ENCODE measurements at places on chromosomes 3 and 15.

- peak; percentile 95 for DNase-seq
Measured at GRCh38 chr15:68795298-68795848, 25.3 kb downstream of the ANP32A start.

GRCh38 chr3:150059241-150059640 is 88.5 kb upstream of the PFN2 start:
- no peak for DNase-seq

GRCh38 chr3:55461896-55462295 is 25.2 kb downstream of the WNT5A start:
- DNase-seq, result no peak

DNA sequence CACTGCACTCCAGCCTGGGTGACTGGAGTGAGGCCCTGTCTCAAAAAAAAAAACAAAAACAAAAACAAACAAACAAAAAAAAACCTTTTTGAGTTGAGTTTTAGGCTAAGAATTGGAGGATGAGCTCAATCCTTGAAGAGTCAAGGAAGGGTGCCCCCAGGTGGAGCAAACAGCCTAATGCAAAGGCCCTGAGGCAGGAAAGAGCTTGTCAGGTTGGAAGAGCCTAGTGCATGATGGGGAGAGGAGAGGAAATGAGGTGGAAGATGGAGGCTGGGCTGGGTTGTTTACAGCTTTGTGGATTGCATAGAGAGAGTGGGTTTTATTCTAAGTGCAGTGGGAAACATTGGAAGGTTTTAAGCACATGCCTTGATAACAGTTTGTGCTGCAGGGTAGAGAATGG is 2.1 kb upstream of the SNX22 start:
- no peak for DNase-seq

- DNase-seq, result no peak
Measured at GRCh38 chr3:26118165-26118564, 328.3 kb downstream of the OXSM start.

DNA sequence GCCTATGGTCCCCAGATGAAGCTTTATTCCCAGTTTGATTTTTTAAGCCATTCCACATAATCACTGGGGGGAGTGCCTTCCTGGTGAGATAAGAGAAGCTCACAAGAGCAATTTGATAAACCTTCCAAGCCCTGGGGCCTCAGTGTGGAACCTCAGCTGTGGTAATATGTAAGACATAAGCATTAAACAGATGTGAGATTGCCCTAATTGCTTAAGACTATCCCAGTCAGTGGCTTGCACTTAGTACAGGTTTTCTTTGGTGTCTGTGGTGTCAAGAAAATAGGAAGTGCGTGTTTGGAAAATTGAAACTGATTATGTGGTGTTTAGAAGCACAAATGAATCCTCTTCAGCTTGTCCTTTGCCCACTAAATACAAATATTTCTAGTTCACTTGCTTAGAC is 54.3 kb downstream of the LRRN1 start:
- DNase-seq, result no peak

DNA sequence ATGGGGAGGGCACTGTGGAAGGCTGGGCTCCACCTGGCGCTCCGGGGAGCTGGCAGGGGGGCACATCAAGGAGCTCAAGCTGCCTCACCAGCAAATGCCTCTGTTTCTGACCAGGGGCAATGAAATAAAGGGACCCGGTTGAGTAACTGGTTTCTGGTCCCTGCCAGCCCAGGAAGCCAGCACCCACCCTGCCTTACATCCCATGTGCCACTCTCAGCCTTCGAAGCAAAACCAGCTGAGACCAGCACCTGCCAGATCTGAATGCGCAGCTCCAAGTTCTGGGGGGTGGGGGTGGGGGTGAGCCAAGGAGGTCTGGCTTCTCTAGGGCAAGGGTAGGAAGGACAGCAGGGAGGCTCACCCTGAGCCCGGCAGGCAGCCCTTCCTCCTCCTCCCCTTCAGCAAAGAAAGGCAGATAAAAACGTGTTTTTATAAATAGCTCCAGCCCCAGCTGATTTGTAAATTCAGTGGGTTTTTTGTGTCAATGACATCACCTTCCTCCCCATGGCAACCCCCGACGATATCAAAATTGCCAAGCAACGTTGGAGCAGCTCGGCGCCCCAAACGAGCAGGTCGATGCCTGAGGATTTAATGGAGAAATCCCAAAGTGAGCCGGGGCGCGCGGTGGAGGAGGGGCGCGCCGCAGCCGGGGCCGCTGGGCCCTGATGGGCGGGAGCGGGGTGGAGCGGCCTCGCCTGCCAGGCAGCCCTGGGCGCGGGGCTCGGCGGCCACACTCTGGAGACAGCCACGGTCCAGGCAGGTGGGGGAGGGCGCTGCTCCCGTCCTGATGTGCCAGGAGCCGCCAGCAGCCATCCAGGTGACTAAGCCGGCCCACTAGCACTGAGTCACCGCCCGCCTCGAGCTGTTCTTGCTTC is at the start of gene PAK6:
Gene PAK6, plus strand, starts transcription at position 532 of the 872 bp plus-strand sequence. CDS start 25,723 bp downstream, outside the sequence.
- DNase-seq, result peak; percentile 85

DNA sequence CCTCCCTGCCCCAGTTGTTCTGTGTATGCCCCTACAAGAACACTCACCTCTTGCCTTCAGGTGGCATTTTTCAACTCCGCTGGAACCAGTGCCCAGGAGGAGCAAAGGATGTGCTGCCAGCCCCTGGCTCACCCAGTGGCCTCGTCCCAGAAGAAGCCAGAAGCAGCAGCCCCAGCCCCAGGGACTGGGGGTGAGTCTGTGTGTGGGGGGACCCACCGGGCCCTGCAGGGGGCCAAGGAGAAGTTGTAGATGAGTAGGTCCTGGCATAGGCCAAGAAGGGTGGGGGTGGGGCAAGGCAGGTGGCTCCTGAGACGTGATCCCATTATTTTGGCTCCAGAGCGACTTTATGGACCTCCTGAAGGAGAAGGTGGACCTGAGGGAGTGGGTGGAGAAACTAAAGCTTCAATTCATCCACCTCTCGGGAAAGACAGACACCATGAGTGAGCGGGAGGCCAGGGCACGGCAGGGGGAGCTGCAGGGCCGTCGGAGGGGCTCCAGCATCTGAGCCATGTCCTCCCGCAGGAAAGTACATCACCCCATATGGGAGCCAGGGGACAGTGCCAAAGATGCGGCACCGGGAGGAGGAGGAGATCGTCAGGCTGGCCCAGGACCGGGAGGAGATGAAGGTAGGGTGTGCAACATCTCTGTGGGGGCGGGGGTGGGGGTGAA is 29.3 kb downstream of the NGRN start:
- DNase-seq, result no peak

GRCh38 chr3:169215461-169216352 is 447.8 kb downstream of the MECOM start:
- no peak for DNase-seq

- DNase-seq, result no peak
Measured at GRCh38 chr15:79084308-79084968, 6.1 kb downstream of the RASGRF1 start.

GRCh38 chr3:37243820-37244748 is 69.7 kb upstream of the LRRFIP2 start:
- DNase-seq, result no peak

GRCh38 chr3:105523501-105523900 is 156.8 kb downstream of the ALCAM start:
- DNase-seq, result no peak

DNA sequence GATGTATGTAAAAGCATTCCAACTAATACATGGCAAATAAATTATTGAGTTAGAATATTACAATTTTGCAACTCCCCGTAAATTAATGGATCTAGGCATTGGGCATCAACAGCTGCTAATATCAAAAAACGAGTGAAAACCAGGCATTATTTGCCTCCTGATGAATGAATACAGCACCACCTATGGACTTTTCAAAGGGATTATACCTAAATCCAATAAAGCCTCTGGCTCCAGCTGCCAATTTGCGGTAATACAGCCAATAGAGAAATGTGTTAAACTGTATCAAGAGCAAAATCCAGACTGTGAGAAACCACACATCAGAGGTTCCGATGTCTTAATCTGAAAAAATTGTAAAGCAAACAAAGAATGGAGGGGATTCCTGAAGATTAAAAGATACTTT is 16.3 kb upstream of the A4GNT start:
- DNase-seq, result no peak

DNA sequence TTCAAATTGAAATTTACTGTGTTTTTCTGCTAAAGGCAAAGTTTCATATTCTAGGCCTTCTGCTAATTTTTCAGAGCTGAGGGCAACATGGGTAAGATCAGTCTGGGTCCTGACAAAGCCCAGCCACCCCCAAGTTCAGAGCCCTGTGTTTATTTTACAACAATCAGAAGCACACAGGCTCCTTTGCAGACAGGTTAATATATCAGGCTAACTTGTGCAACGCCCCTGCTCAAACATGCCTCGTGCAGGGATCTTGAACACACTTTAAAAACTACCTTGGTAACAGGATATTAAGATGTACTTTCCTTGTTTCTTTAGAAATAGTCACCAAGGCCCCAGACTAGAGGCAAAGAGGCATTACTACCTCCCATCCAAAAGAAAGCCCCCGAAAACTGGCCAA is 64.0 kb downstream of the POLR2M start:
- no peak for DNase-seq

DNA sequence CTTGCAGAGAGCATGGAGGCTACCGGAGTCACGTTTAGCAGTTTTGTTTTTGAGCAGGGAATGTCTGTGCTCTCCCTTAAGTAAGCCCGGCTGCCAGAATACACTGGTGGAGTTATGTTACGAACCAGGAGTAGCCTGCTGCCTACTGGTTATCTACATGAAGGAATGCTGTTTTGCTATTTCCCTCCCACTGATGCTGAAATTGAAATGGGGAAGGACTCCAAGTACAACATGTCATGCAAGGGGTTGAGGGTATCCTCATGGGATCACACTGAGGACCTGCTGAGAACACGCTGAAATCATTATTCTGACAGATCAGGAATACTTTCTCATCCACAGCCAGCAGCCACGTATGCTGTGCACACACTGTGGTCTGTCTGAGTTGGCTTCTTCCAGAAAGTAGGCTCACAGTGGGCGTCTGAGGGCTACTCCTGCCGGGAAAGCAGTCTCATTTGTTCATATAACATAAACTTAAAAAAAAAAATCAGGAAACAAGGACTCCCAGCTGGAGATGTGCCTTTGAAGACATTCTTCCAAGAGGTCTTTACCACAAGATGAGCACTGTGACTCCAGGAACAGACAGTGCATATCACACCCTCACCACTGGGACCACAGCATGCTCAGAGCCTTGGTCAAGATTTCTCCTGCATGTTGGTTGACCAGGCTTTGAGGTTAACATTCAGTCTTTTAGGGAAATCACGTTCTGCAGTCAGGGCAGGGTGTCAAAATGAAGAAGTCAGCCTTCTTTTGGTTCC is 300.4 kb upstream of the RASGRP1 start:
- no peak for DNase-seq

DNA sequence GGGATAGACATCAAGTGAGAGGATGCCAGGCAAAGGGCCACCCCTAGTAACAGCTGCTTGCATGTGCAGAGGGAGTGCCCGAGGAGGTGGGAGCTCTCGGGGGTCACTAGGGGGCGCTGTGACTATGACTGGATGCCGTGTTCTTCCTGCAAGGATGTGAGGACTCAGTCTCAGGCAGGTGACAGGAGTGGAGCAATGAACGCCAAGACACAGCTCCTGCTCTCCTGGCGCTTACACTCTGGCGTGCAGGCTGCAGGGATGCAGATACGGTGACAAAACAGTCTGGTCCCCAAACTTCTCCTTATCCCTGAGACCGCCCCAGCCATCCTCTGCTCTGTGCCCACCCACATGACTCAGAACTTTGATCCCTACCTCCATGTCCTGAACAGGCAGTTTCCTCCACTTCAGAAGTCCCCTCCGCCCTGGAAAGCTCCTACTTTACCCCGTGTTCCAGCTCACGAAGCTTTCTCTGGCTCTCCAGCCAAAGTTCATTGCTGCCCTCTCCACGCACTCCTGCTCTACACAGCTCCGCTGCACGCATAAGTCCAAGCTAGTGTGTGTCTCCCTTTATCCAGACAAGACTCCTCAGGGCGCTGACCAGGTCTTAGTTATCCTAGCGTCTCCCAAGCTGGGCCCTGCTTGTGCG is 14.7 kb downstream of the RHOV start:
- peak; percentile 37 for DNase-seq

- DNase-seq, result no peak
Measured at GRCh38 chr3:151818361-151818760, 4.4 kb downstream of the AADAC start.

GRCh38 chr15:62187425-62187824 is 22.3 kb upstream of the C2CD4B start:
- DNase-seq, result no peak

DNA sequence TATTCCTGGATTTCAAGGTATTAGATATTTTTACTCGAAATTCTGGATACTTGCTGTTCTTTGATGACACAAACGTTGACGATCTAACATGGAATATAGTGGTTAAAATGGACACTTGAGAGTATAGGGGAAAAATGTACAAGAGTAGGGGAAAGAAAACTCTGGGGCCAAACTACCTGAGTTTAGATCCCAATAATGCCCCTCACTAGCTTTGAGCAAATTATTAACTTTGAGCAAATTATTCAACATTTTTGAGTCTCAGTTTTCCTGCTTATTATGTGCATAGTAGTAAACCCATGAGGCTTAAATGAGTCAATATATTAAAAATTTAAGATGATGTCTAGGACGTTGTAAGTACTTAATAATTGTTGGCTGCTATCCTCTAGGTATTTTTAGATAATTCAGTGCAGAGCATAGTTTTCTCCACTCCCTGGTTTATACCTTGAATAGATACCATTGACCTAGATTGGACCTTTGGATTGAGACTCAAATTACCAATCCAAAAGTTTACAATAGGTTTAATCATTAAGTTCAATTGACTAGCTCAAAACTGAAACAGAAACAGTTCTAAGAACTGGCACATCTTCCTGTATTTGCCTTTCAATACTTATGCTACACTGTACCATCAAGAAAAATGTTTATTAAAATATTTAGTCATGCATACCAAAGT is 4.5 kb downstream of the ADGRG7 start:
- no peak for DNase-seq

DNA sequence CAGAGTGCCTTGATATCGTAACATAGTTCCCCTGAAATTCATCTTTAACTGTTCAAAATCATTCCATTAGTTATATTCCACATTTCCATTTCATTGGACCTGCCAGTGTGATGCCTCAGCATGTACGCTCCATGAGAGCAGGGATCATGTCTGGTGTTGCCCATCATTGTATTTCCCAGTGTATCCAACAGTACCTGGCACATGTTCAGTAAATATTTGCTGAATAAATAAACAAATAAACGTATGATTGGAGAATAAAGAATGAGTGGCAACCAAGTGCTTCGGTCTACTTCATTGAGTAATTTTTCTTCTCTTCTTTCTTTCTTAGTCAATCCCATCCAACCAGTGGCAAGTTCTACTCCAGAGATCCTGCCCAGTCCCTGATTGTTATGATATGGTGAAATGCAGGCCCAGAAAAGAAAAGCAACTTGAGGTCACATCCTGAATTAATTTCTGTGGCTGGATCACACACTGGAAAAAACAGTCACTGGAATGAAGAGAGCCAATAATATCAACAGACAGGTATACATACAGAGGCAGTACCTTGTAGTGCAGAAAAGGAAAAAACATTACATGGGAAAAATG is 101.2 kb downstream of the PLCH1 start:
- no peak for DNase-seq

DNA sequence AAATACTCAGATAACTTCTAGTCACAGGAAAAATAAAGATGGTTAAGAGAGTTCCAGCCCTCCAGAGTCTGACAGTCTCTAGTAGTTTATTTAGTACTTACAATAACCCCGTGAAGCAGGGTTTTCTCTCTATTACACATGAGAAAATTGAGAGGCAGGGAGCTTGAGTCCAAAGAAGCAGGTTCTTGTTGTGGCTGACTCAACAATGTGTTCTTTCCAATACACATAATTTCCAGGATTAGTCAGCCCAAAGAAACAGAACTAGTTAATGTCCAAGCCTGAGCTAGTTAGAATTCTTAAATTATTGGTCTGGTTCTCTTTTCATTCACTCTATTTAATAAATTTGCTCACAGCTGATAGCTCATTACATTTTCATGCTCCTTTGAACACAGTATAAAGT is 49.9 kb downstream of the ALDH1A2 start:
- DNase-seq, result no peak

Measured in putamen (tissue), 1 donor.